Stimulated activated CD8-positive, alpha-beta memory T cell treated with anti-CD3 and anti-CD28 coated beads, Interleukin-2, amount 100 ng/mL, for 48 hours (primary cell): ENCODE measurements at places on chromosomes 11 and 22.

- DNase-seq, result no peak
These were observed 1.9 kb downstream of the CARNS1 start for GRCh38 chr11:67417425-67417824.

DNA sequence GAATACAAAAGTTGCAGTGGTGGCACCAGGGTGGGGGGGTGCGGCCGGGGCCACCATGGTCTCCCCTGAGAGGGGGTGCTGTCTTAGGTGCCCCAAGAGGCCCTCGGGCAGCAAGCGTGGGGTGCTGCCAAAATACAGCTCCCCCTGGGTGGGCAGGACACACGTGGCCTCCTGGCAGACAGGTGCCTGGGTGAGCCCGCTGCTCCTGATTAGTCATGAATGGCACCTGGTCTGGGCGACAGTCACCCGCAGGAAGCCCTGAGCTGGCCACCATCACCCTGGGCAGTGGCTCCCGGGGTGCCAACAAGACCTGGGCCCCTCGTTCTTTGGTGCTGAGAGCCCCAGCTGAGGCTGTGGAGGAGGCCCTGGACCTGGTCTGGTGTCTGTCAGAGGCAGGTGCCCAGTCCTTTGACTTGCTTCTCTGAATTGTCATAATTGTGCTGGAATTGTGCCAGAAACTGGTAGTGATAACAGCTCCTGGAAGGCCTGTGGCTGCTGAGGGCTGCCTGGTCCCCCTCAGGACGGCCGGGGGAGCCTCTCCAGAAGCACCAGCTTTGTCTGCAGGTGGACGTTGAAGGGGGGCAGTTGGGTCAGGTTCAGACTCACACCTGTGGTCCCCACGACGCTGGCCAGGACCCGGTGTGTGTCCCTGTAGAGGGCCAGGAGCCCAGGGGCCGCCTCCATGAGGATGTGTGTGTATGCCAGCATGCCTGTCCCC, 14.8 kb downstream of the ALG12 start:
- DNase-seq, result no peak

GRCh38 chr22:32950366-32950765, 107.8 kb downstream of the SYN3 start:
- DNase-seq, result no peak

- no peak for DNase-seq
These were observed 1367.5 kb downstream of the BRD1 start for GRCh38 chr22:48459859-48460823.

DNA sequence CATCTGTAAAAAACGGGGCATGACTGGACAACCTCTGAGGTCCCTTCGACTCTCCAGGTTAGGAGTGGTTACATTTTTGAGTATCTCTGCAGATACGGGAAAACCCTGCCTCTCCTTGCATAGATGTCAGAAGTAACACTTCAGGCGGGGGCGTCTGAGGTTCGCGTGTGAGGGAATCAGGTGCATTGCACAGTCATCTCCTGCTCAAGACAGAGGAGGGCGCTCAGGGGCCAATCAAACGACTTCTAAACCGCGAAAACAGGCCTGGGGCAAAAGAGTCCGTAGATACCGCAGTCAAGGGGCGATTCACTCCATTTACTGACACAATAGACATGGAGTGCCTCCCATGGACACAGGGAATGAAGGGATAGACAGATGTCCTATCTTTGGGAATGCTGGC, 31.7 kb downstream of the KIRREL3 start:
- DNase-seq, result no peak

GRCh38 chr11:96185220-96185768, 157.7 kb downstream of the MAML2 start:
- no peak for DNase-seq

- DNase-seq, result no peak
These were observed 496.0 kb upstream of the LARGE1 start for GRCh38 chr22:34416022-34416860.

GRCh38 chr11:19345519-19345847, 104.7 kb upstream of the E2F8 start:
- no peak for DNase-seq

GRCh38 chr11:17544181-17544622, at the start of gene USH1C:
Gene USH1C, minus strand, starts transcription at chr11:17544416. Its CDS starts 109 bp downstream, at chr11:17544307.
- peak; percentile 14 for DNase-seq

GRCh38 chr11:33402066-33402465, 144.9 kb downstream of the HIPK3 start:
- DNase-seq, result no peak

GRCh38 chr11:102331341-102331740, 14.1 kb downstream of the BIRC3 start:
- no peak for DNase-seq

- DNase-seq, result no peak
These were observed 747.0 kb upstream of the LUZP2 start for GRCh38 chr11:23749762-23750430.

- DNase-seq, result no peak
These were observed 4.1 kb upstream of the RFPL1 start for GRCh38 chr22:29434288-29434687.

DNA sequence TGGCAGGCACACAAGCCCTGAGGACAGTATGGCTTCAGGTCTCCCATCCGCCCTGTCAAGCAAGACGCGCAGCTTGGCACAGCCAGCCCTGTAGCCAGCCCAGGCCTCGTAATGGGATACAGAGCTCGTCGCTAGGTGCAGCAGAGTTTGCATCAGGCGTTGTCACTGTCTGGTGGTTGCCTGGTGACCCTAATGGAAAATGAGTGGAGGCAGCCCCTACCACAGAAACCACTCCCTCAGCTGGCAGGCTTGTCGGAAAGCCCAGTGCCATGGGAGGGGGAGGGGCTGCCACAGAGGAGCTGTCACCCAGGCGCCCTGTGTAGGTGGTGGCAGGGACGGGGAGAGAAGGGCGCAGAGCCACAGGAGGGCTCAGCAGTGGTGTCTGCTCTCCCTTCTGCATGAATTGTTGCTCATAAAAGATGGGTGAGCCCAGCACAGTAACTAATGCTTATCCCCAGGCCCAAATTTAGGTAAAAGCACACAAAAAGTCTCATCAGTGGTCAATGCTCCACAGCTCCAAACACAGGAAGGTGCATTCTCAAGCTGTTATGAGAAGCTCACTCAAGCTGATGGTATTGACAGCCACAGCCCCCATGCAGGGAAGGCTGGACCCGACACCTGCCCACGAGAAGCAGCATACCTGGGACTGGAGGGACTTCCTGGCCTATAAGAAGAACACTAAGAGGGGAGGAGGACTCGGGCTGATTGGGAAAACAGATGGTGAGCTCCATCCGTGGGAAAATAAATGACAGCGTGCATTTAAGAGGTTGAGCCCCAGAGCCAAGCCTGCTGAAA, 164.6 kb downstream of the ETS1 start:
- peak; percentile 93 for DNase-seq

DNA sequence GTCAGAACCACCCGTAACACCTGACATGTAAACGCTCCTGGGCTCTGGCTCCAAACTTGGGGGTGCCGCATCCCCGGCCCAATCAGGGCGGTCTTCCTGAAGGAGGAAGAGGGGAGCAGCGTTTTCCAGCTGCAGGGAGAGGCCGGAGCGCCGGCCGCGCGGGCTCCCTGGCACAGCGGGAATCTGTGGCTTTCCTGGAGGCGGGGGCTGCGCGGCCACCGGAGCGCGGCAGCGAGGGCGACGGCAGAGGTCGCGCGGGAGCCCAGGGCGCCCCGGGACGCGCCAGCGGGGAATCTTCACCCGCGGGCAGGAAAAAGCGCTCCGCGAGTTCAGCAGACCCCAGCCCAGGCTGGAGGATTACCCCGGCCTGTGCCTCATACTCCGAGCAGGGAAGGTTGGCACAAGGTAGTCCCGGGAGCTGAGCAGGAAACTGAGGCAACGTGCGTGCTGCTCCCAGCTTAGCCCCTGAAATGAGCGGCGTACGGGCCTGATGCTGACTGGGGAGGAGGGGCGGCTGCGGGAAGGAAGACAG, 600 bp upstream of the ESAM start:
- no peak for DNase-seq

GRCh38 chr11:6443269-6444003, 2.6 kb upstream of the HPX start:
- DNase-seq, result peak; percentile 37

DNA sequence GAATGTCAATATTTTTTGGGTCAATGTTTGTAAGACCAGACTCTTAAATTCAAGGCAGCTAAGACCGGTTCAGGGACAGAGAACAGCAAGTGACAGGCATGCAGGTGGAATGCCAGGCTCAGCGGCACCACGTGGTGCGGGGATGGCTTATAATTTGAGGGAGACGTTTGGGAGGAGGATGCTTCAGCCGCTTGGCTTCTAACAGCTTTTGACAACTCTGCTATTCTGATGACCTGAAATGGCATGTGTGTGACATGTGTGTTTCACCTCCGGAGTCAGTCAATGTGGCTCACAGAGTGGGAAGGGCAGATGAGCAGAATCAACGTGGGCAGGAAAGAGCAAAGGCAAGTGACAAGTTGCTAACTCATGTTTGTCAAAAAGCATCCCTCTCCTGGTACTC, 228.3 kb downstream of the KIRREL3 start:
- DNase-seq, result no peak

DNA sequence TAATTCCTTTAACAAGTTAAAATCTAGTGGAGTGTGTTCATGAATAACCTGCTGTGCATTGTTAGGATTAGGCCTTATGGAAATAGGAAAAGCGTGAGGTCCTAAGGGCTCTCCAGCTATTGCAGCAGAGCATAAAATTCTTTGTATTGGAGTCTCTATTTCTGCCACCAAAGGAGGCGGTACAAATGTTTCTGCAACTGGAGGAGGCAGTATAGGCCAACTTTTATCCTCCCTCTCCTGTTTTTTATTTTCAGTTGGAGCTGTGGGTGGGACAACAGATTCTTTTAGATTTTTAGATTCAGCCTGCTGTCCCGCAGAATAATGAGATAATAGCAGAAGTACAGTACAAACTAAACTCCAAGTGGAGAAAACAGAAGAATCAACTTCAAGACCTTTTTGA, 26.2 kb downstream of the OR10A6 start:
- no peak for DNase-seq

DNA sequence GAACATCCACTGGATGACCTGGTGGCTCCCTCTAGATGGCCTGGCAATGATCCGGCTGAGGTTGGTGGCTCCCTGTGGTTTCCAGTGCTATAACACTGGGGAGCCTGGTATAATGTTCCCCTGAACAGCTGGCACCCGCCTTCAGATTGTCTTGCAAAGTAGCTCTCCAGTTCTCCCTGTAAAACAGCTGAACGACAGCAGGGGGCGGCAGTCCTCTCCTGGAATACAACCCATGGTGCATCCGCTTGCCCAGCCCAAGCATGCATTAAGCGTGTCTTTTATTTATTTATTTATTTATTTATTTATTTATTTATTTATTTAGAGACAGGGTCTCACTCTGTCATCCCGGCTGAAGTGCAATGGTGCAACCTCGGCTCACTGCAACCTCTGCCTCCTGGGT, 258.9 kb downstream of the BUD13 start:
- peak; percentile 5 for DNase-seq

GRCh38 chr22:39115977-39116621, 19.1 kb downstream of the APOBEC3H start:
- no peak for DNase-seq

DNA sequence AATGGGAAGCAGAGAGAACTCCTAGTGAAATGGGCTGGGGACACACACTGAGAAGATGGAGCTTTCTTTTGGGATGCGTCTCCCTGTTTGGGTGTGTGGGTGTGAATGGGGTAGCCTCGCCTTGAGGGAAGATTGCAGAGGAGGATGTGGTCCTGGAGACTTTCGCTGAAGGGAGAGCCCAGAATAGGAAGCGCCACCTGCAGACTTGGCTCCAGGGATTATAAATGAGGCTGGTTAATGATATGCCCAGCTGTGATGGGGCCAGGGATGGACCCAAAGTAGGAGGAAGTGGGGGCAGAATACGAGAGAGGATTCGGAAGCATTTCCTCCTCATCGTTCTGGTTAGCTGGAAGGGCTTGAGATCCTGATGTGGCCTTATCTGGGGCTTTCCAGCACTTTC, 13.7 kb downstream of the RELT start:
- DNase-seq, result no peak

- DNase-seq, result no peak
These were observed 45.8 kb upstream of the MYH9 start for GRCh38 chr22:36433318-36434231.

- no peak for DNase-seq
These were observed 6.1 kb downstream of the MAPK1 start for GRCh38 chr22:21861264-21861848.

- DNase-seq, result no peak
These were observed 25.2 kb downstream of the FAM76B start for GRCh38 chr11:95764267-95764898.

GRCh38 chr11:126101251-126101929, 38.7 kb upstream of the CDON start:
- no peak for DNase-seq

DNA sequence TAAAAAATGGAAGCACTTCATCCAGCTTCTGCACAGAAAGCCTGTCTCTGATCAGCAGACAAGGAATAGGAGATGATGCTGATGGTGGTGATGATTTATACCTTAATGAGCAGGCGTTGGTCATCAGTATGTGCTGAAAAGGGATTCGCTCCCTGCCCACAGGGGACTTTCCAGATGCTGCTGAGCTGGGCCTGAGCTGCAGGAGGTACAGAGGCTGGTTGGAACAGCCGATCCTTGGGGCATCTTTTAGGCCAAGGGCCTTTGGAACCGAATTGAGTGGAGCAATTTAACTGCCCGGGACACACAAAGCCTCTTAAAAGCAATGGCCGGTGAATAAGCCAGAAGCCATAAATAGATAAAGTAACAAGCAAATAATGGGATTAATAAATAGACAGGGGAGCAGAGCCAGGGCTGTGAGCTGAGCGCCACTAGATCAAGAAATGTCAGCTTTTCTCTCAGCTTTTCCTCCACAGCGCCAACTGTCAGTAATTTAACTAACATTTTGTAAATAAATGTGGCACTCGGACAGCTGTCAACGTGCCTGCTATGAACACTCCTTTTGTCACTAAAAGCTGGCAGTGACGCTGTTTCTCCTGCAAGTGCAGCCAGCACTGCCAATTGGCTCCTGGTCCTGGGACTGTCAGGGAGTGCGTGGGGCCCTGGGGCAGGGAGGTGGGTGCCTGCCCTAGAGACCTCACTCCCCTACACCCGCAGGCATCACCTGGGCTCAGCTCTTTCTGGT, 562.3 kb downstream of the NTM start:
- no peak for DNase-seq

GRCh38 chr22:17120281-17120680, 879 bp downstream of the TMEM121B start:
- DNase-seq, result peak; percentile 39

- DNase-seq, result no peak
These were observed 8.4 kb downstream of the THAP7 start for GRCh38 chr22:20993304-20994127.

GRCh38 chr11:3124821-3125220, 40.3 kb downstream of the OSBPL5 start:
- DNase-seq, result no peak
